ENCODE measurements at places on chromosomes 7 and 10.

DNA sequence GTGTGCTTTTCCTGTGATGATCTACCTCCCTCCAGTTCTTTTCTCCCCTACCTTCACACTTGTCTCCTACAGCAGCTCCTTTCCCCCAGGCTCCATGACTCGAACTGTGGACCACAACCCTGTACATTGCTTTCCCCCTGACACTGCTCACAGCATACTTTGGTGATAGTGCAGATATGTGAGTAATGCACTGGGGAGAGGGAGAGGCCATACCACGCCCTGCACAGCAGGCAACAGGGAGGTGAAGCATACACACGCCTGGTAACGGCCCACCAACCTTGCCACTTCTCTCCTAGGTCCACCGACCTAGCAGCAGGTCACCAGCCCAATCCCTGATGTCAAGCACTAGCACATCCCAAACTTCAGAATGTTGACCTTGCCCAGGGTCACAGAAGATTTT, 238.2 kb downstream of the GRID1 start:
- DNase-seq, result no peak

DNA sequence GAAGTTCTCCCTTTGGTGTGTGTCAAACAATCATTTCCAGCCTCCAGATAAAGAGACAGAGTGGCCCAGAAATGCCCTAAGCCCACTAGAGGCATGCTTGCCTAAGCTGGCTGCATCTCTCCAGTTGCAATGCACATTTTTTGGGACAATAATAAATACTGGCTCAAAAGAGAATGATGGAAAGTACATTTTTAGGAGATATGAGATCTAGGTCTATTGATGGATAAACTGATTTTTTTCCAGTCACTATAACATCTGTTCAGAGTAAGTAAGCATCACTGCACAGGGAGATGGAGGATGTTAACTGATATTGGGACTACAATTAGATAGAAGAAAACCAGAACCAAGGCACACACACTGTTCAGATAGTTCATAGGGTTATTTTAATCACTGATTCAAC, 553.0 kb downstream of the GRM8 start:
- no peak for DNase-seq

DNA sequence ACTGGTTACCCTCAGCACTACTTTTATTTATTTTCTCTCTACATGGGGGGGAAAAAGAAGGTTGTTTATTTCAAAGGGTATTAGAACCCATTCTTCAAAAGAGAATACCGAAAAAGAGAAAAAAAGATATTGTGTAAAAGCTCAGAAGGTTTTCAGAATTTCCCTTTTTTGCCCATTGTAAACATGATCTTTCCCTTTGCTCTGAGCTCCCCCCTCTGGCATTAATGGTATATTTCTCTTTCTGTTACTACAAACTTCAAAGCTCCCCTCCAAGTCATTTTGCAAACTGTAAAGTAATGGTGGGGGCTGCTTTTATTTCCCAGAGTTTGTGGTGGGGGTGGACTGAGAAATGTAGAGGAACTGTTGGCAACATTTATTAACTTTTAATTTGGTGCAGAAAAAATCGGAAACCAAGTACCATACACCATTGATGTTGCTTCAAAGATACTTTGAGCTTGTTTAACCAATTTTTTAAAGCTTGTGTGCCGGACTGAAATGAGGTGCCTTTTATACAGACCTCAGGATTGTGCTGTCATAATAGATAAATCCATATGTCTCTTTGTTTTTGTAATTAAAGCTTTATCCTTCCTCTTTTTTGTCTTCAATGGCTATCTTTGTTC, 181.5 kb downstream of the EXOC4 start:
- no peak for DNase-seq

GRCh38 chr10:86711513-86712316, 43.4 kb downstream of the LDB3 start:
- no peak for DNase-seq

GRCh38 chr7:44664780-44665461, 58.5 kb downstream of the OGDH start:
- DNase-seq, result no peak

- no peak for DNase-seq
Observed at GRCh38 chr10:51659344-51659743, 40.1 kb downstream of the CSTF2T start.

GRCh38 chr7:137325927-137326326, 17.6 kb downstream of the PTN start:
- DNase-seq, result no peak

DNA sequence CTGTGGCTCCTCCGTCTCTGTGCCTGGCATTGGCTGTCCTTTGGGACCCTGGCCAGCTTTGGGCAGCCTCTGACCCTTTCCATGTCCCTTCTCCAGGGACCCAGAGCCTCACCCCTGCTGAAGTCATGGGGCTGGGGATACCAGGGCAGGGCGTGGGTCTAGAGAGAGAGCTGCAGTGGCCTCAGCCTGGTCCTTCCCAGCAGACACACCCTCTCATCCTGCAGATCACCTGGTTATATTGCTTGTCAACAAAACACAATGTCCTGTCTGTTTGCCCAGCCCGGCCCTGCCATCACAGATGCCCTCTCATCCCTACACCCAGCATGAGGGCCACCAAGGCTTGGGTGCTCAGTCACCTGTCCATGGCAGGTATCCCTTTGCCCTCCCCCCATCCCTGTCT, 1.8 kb downstream of the MUC17 start:
- no peak for DNase-seq

DNA sequence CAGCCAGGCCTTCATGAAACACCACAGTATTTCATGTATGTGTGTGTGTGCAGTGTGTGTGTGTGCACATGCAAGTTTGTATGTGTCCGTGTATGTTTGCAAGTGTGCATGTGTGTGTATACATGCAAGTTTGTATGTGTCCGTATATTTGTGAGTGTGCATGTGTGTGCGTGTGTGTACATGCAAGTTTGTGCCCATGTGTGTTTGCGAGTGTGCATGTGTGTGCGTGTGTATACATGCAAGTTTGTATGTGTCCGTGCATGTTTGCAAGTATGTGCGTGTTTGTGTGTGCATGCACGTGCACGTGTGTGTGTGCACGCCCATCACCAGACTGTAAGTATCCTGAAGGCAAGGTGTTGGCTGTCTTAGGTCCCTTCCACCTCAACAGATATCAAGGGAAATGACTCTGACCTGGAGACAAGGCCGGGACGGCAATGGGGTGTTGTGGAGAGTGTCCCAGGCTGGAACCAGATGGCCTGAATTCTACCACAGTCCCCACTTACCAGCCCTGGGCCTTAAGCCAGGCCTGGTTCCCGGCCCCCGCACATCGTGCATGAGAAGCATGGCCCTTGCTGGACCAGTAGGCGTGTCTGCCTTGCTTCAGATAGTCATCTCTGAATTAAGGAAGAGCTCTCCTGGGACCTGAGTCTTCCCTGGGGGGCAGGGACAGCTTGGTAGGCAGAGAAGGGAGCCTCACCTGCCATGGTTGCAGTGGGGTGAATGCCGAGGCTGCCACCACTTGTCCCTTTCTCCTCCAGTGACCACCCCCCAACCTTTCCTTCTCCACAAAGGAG, 140.0 kb downstream of the GRK5 start:
- no peak for DNase-seq

DNA sequence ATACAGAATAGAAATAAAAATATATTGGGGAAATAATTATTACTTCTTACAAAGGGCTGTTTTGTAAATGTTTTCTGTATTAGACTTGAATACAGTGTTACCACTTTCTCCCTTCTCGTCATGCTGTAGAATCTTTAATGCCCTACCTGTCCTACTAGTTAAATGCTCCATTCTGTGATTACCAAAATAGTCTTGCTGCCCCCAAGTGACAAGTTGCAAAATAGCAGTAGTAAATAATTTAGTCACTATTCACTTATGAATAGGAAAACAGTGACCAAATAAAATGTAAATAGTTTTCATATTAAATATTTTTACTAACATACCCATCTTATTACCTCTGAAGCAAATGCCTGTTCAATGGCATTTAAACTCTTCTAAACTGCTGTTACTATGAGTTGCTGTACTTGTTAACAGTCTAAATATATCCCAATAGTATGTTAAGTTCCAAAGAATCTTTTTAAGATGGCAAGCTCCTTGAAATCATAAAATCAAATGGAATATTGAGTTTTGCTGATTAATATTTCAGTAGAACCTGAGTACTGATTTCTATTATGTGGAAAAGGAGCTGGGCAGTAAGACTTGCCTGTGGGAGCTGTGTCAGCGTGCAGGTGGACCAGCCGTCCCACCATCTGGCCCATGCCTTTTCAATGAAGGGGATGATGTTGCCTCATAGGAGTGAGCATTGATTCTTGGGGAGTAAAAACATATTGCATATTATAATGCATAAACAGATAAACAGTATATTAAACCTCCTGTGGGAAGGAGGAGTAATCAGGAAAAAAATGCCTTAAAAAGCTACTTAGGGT, 18.1 kb upstream of the OIT3 start:
- no peak for DNase-seq

GRCh38 chr7:112331492-112331891, 118.8 kb upstream of the IFRD1 start:
- no peak for DNase-seq

- no peak for DNase-seq
Observed at GRCh38 chr10:78596556-78596955, 472.2 kb upstream of the ZMIZ1 start.

DNA sequence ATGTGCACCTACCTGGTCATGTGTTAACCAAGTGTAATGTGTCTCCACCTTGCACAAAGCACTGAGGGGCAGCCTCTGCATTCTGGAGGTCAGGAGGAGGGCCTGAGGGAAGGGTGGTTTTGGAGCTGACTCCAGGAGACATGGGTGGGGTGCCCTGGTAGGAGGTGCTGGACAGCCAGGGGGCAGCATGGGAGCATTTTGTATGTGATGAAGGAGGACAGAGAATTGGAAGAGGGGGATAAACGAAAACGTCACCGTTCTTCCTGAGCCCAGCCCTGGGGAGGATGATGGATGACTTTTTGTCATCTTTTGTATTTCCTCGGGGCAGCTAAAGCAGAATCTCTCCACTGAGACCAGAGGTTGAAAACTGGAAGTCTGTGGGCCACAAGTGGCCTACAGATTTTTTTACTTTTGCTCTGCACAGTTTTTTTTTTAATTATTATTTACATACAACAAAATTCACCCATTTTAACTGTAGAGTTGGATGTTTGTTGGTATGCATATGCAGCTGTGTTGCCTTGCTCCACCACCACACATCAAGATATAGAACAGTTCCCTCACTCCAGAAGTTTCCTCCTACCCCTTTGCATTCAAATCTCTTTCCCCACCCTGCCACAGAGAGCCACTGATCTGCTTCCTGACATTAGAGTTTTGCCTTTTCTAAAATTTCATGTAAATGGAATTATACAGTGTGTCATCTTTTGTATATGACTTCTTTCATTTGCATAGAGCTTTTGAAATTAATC, 242.5 kb downstream of the VTI1A start:
- DNase-seq, result no peak

GRCh38 chr7:74032191-74032490, 4.2 kb downstream of the ELN start:
- no peak for DNase-seq

GRCh38 chr10:44510379-44511115, 125.7 kb upstream of the CXCL12 start:
- no peak for DNase-seq

- no peak for DNase-seq
Observed at GRCh38 chr10:131514454-131514853, 202.9 kb upstream of the TCERG1L start.

DNA sequence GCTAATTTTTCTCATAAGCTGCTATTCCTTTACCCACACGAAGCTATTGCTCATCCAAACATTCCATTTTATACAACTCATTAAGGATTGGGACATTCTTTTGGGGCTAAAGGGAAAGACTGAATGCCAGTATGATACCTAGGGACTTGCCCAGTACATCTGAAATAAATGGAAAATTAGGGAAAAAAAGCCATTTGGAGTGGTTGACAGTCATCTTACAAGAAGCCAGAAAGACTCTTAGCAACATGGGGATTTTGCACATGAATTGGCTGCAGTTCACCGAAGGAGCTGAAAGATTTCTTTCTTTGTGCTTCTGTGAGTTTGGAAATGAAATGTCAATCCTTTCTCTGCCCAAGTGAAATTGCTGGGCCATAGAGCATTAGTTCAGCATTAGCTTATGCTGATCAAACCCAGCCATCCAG, 43.3 kb upstream of the MTURN start:
- no peak for DNase-seq

GRCh38 chr10:78567680-78568455, 500.9 kb upstream of the ZMIZ1 start:
- no peak for DNase-seq

- DNase-seq, result no peak
Observed at GRCh38 chr7:36526863-36527548, 137.3 kb downstream of the ANLN start.

GRCh38 chr10:98664329-98665042, 217.8 kb upstream of the HPS1 start:
- DNase-seq, result peak; percentile 5

DNA sequence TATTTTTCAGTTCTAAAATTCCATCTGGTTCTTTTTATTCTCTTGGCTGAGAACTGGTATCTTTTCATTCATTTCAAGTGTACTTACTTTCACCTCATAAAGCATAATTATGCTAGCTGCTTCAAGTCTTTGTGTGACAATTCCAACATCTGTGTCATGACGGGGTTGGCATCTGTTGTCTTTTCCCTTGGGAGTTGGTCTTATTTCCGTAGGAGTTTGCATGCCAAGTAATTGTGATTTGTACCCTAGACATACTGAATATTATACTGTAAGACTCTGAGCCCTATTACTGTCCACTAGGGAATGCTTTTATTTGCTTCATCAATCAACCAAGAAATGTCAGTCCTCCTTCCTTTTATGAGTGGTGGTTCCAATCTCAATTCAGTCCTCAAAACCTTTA, 24.6 kb upstream of the HUS1 start:
- no peak for DNase-seq

DNA sequence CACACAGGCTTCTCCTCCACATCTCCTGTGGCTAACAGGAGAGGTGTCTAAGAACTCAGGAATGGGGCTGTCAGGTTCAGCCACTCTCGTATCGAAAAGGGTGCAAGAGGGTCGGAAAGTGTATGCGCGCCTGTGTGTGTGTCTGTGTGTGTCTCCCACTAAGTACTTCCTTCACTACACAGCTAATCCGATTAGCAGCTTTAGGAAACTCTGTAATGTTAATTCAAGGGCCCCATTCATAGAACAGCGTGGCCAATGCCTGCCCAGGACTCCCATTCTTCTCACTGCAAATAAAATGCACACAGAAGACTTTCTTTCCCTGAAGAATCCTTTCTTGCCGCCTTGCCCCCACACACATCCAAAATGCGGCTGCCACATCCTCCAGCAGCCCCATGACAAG, 39.9 kb downstream of the TLL2 start:
- no peak for DNase-seq

GRCh38 chr10:22548344-22548743, 166.0 kb downstream of the PIP4K2A start:
- no peak for DNase-seq

Measured in CMK (cell line).